ENCODE measurements at places on chromosomes 7 and 10.

DNA sequence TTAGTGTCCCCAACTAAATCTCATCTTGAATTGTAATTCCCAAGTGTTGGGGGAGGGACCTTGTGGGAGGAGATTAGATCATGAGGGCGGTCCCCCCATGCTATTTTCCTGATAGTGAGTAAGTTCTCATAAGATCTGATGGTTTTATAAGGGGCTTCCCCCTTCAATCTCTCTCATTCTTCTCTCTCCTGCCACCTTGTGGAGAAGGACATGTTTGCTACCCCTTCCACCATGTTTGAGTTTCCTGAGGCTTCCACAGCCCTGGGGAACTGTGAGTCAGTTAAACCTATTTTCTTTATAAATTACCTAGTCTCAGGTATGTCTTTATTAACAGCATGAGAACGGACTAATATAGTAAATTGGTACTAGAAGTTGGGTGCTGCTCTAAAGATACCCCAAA lies 365.6 kb downstream of the ANKRD7 start:
- DNase-seq = no peak

DNA sequence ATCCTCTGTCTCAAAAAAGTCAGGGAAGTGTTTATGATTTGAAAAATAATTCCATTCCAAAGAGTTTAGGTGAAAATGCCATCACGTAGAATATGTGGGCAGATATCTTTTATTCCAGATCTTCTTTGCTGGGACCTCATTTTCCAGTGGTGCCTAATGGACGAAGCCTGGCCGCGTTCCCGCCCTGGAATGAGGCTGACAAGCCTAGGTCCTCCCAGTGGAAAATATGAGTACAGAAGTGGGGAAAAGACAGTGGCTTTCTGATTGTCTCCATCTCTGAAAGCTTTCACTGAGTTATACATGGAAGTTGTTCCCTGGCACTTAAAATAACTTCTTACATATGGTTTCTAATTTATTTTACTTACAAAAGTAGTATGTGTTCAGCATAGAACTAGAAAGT lies 139.4 kb downstream of the TACC2 start:
- no peak for DNase-seq

GRCh38 chr7:138079137-138079536 lies 2.9 kb downstream of the AKR1D1 start:
- no peak for DNase-seq

- DNase-seq = no peak
Observed at GRCh38 chr10:5694573-5694972, 9.9 kb downstream of the TASOR2 start.

GRCh38 chr10:91879515-91880170 lies 29.6 kb downstream of the FGFBP3 start:
- no peak for DNase-seq

DNA sequence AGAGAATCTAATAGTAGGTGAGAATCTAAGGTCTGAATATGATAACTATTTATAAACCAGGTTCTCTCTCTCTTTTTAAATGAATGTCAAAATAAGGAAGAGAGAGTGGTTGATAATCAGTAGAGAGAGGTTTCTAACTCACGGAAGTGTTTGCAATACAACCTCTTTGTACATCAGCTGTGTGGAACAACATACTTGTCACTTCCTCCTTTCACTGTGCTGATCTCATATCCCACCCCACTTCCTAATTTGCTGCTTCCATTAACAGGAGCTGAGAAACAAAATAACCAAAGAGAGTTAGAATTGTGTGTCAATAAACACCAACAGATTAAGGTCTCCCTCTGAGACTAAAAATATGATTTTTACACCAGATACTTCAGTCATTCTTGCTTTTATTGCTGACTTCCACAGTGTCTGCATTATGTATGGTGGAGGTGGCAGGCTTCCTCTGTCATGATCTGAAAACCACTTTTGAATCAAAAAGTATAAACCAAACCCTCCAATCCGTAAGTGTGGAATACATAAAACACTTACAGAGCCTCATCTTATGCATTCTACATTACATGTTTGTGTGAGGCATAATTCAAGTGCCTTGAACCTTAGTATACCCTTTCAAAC lies 25.0 kb downstream of the CACUL1 start:
- no peak for DNase-seq

DNA sequence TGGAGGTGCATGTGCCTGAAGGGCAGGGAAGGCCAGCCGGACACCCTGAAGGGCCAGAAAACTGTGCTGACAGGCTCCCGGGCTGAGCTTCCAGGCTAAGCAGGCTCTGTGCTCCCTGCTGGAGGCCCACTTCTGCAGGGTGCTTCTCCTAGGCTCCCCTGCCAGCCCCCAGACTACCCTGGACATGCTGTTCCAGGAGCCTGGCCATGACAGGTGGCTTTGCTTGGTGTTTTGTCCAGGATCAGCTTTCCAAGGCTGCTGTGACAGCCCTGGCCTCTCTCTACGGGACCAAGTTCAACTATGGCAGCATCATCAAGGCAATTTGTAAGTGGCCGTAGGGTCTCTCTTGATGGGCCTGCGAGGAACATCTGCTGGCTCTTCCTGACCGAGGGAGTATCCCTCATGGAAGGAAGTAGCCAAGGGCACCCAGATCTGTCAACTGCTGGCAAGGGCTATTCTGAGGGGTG lies 5.3 kb downstream of the CPA1 start:
- DNase-seq = no peak

All from dorsolateral prefrontal cortex (tissue), 122 donors.